ENCODE measurements at places on chromosomes 7 and 10.

DNA sequence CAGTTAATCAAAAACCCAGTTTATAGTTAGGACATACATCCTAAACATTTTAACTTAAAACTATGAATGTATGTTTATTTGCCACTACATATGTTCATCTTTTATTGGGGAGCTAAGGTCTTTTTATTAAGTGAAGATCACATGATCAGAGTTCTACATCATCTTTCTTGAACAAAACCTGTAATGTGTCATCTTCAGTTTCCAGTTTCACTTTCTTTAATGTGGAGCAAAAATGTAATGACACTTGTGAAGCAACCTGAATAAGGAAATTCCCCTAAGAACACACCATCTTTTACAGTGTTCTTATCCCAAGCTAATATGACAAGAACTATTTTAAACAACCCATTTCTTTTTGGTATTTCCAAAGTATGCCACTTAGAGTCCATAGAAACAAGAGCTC is 166.7 kb upstream of the BET1 start:
- no peak for DNase-seq

DNA sequence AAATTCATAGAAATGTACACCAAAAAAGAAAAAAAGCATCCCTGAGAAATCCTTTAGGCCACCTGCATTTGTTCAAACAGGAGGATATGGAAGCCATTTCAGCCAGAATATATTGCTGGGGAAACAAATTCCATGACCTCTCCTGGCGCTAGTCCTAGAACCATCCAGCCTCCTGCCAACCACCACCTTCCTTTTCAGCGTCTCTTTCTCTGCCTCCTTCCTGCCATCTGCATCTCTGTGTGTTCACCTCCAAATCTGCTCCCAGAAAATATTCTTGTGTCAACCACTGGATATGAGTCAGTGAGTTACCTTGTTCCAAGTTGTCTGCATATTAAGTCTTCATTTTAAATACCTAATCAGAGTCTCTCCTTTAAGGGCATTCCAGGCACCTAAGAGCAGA is 50.6 kb upstream of the NPY start:
- DNase-seq = no peak

GRCh38 chr10:74058071-74058470 is 60.2 kb downstream of the VCL start:
- DNase-seq = no peak

GRCh38 chr7:131970602-131971001 is 414.2 kb upstream of the PODXL start:
- no peak for DNase-seq

DNA sequence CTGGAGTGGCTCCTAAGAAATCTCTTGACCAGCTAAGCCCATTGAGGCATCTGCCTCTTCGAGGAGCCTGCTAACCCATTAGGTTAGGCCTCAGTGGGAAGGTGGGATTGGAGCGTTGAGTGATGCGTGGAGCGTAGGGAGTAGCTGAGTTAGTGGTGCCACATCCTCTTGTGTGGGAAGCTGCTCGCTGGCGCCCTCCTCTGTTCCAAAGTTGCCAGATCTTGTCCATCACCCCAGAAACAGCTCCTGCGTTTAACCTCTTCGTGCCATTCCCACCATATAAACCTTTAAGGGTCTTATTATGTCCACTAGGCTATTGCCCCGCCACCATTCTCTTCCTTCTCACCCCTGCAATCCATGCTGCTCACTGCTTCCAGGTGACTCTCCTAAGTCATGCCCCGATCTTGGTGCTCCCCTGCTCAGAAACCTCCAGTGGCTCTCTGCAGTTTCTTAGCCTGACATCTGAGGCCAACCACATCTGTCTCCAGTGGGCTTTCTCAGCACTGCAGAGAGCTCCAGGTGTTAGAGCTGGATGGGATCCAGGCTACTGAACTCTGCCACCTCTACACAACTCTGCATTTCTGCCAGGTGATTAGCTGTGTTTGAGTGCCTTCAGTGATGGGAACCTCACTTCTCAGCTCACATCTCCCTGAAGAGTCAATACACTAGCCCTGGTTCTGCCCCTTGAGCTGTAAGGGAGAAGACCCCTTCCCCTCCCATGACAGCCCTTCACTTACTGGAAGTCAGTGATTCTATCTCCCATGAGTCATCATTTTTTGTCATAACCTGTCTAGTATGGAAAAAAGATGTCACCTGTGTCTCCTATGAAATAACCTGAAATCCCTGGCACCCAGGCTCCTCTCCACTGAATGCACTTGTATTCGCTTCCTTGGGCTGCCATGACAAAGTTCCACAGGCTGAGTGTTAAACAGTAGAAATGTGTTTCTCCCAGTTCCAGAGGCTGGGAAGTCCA is 65.0 kb upstream of the FGFR2 start:
- no peak for DNase-seq

GRCh38 chr10:67302701-67303100 is 376.9 kb downstream of the LRRTM3 start:
- no peak for DNase-seq
